ENCODE measurements at places on chromosomes 12 and 14.

DNA sequence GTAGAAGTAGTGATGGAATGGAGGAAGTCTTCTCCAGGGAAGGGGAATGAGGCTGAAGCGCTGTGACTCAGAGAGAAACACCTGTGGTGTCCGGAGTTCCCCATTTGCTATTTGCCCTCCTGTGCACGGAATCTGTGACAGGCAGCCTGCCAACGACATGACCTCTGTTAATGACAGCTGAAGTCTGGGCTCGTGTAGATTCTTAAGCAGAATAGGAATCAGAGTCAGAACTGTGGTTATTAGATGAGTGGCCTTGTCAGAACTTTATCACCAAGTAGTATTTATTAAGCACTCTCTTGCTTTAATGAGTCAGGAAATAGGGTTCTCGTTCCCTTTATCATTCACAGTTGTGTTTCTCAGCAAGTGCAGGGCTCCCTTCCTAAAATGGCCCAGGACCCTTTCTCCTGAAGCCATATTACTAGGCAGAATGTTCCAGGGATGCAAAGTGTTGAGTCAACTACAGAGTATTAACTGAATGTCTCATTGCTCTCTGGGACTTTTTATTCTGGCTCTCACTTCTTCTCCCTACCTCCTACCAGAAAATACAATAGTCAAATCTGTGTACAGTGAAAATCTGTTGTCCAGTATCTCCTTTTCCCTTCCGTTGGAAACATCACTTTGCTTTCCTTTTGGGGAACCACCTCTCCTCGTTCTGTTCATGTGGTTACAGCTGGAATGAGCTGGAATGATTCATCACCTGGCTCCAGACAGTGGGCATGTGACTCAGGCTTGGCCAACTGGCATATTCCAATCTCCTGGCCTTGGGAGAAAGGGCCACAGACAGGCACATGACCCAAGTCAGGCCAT is 77.8 kb upstream of the MAX start:
- no peak for DNase-seq

DNA sequence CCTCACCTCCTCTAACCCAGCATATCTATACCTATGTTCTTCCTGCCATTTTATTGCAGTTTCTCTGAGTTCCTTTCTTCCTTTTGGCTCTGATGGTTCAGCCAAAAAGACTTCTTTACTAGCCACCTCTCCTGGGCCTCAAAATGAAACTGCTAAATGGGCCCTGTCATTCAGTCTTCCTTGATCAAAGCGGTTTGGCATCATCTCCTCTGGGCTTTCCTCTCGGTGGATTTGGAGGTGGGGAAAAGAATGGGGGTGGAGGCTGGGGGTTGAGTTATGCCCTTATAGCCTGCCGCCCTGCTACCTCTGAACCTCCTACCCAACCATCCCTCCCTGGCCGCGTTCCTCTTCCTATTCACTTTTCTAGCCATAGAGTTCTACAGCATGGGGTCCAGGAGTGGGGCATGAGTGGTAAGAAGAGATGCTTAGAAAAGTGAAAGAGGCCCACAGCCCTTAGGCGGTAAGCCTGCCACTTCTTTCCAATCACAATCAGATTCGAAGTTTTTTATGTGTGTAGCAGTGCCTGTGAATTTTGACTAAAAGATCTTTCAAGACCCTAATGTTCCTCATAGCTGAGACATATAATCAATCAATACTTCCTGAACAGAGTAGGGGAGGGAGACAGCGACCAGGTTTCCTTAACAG is 2.5 kb downstream of the AJUBA start:
- no peak for DNase-seq

DNA sequence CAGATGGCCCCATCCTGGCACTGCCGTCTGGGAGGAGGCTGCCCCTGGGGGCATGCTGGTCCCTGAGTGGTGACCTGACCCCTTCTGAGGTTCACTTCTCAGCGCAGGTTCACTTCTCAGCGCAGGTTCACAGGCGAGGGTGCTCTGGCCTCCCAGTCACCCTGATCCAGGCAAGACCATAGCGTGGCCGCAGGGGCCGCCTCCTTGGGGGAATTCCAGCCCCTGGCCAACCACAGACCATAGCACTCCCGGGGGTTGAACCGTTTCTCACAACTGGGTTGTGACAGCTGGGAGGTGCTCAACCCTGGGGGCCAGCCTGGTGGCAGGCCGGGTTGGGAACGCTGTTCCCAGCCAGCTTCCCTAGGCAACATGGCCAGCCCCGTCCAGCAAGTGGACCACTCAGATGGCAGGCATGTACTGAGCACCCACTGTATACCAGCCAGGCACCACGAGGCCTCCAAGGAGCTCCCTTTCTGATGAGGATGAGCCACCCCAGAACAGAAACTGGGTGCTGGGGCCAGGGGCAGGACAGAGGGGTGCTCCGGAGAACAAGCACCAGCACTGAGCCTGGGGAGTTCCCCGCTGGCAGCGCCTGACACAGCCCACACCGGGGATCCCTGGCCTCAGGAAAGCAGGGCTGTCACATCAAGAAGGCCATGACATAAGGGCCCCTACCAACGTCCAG is 28.3 kb upstream of the ZFP36L1 start:
- DNase-seq = no peak

DNA sequence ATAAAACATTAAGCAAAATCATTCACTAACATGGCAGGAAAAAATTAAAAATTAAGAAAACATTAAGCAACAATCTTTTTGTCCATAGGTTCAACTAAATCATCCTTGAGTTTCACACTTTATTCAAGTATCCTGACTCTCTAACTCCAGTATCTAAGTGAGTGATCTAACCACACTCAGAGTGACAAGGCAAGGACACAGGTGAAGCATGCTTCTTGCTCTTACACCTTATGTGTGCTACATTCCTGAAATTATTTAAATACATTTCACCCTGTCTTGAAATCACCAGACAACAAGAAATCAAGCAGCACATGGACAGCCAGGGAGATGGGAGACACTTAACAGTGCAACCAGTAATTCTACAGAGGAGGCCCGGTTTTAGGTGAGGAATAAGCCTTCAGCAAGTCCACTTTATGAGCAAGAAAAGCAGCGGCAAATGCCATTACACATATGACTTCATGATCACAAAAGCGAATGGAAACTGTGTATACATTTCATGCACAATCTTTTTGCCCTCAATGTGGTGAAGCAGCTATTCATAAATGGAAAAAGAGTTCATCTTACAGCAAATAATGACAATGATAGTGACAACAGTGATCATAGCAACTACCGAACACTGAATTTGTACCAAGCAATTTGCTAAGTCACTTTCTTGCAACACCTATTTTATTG is 37.4 kb downstream of the PHLDA1 start:
- no peak for DNase-seq

DNA sequence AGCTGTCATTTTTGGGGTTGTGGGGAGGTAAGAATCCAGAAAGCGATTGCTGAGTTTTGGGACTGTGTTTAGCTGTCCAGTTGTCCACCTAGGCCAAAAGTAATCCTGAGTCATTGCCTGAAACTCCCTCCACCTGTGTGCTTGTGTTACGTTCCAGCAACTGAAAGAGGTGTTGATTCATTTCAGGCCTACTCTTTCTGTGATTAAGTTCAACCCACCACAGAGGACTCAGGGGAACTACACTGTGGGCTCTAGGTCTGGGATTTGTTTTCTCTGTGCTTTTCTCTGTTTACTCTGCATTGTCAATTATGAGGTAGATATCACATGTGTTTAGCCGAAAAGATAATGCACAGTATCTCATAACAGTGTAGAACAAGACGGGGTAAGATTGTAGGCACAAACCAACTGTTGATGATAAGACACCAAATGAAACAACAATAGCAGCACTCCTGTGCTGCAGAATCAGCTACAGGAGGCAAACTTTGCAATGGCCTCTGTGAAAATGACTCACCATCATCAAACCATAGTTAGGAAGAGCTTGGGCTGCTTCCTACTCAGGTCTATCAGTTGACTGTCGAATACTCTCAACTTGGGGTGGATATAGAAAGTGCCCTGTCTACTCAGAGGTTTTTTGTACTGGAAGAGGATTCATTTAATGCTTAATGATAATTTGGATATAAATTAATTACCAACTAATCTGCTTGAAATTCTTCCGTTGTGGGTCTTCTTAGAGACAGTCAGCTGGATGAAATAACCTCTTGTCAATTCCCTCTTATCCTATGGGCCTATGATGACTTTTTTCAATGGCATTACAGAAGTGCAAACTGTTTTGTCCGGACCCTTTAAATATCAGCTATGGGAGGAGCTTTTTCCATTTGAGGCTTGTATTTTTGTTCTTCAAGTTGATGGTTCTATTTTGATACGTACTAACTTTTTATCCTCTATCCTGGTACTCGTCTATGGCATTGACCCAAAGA is 385.9 kb downstream of the BMP4 start:
- DNase-seq = no peak

DNA sequence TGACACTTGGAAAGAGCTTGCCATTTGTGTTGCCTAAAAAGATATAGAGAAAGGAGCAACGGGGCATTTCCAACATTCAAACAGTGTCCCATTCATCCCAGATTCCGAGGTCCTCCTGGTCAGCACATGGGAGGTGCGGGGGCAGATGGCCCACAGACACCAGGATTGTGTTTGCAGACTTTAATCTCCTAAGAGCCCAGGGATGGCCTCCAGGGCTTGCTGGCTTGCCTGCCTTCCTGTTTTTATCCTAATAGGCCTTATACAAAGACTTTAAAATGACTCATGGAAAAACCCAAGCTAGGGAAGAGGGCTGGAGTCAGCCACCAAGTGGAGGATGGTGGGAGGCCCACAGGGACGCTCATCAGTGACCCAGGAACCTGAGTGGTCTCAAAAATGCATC is 21.5 kb upstream of the FAM181A start:
- DNase-seq = no peak

- DNase-seq = no peak
These were observed 268.8 kb downstream of the DUSP6 start for GRCh38 chr12:89083491-89083890.

- DNase-seq = no peak
These were observed 18.9 kb downstream of the ABCB9 start for GRCh38 chr12:122947352-122947792.

DNA sequence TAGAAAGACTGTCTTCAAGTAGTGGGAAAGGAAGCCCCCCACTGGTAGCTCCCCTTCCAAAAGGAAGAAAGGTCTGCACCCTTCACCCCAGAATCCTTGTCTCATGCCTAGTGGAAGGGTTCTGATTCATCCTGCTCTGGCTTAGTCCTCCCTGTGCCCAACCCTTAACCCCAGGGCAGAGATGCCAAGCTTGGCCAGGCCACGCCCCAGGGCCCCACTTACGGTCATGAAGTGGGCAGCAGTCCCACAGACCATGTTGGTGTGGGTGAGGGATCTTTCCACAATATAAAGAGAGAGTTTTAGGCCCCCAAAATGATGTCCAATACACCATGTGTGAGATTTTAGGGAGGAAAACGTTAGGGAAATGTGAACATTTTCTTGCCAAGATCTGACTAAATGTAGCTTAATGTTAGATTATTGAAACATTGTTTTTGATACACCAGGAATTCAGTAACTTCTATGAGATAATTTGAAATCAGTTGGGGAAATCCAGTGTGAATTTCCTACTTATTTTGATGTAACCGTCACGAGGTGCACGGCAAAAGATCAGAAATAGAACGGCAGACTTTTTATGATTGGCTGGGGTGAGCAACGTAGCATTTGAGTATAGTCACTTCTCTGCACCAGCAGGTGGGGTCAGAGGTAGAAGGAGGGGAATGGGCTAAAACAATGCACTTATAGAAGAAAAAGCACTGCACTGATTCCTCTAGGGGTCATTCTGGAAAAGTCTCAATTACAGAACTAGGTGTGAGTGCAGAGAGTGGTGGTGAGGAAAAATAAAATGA is 8.2 kb upstream of the SSPN start:
- no peak for DNase-seq

- DNase-seq = no peak
These were observed 35.5 kb upstream of the RFLNA start for GRCh38 chr12:124259154-124260066.
